ENCODE measurements at places on chromosomes 6 and 20.

GRCh38 chr20:11217326-11218172 lies 543.8 kb upstream of the JAG1 start:
- no peak for DNase-seq

DNA sequence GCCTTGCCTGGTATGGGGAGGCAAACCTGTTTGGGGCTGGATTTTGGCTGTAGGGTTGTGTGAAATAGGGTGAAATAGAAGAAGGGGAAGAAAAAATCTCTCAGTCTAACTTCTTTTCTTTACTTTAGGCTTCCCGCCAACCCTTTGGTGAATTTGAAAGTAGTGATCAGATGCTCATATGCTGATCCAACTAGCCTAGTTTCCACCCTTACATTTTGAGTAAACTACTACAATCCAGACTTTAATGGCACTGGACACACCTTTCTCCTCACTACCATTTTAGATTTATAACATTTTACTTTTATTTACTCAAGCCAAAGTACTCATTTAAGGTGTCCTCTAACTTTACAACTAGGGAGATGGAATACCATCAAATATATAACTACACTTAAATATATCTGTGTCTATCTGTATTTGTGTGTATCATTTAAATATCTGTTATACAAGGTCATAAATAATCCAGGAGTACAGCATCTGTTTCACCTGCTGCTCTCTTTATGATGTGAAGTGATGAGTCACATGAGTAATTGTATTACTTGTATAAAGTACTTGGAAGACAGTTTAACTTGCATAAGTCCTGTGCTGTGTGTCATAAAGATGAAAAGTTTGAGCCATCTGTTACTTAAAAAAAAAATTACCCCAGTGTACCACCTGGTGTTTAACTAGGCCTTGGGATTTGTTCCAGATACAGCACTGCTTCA lies 172.1 kb downstream of the CDKAL1 start:
- DNase-seq: no peak

- no peak for DNase-seq
These were observed 651.0 kb upstream of the SLC35B3 start for GRCh38 chr6:9086331-9086730.

GRCh38 chr6:13294499-13295069 lies 33.8 kb downstream of the TBC1D7 start:
- no peak for DNase-seq

DNA sequence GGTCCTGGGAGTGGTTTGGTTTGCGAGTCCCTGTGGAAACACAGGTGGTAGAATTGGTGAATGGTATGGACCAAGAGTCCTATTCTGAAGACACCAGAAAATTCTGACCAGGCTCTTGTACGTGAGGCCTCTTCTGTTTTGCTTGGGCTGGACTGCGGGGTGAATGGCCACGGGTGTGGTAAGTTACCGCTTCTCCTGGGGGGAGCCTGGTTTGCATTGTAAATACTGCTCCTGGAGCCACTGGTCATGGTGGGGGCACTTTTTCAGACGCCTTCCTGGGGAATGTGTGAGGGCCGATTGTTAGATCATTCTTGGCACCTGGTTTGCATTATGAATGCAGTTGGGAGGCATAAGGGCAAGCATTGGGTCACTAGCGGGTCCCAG lies 25.4 kb upstream of the EPB41L1 start:
- DNase-seq: no peak

DNA sequence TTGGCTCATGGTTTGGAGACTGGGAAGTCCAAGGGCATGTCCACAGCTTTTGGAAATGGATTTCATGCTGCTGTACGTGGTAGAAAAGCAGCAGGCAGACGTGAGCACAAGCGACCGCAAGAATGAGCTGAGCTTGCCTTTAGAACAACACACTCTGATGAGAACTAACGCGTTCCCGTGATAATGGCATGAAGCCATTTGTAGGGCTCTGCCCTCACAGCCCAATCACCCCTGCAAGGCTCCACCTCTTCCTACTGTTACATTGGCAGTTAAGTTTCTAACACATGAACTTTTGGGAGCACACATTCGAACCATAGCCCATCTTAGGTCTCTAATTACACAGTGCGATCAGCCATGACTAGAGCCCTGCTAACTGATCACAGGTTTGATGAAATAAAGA lies 107.5 kb upstream of the TMEM170B start:
- no peak for DNase-seq

DNA sequence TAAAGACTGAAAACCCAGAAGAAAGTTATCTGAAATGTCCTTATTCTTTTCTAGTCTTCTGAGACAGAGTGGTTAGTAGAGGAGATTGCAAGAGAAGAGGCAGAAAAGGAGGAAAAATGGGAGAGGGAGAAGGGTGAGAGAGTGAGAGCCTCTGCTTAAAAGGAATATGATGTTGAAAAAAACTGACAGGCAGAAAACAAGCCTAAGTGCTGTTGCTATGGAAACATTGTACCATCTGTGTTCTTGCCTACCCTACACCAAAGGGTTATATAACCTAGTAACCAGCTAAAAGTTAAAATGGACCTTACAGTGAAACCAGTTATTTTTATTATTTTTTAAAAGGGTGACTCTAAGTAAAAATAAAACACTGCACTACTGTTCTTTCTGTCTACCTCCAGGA lies 28.3 kb upstream of the SH3BGRL2 start:
- DNase-seq: no peak

- DNase-seq: no peak
These were observed 63.8 kb downstream of the MBOAT1 start for GRCh38 chr6:20148433-20148832.
